ENCODE measurements at places on chromosomes 5 and 9. TPM values are rescaled to one million over a fixed set of nuclear protein-coding genes. Genes with fewer than 3 reads are reported as not detected.

The PCDHA3 gene
- total RNA-seq, result 0.07 TPM

The ACER2 gene
- total RNA-seq, result 10.8 TPM

The SHOC1 gene
- not detected for total RNA-seq

The MRPS30 gene
- 136 TPM for total RNA-seq

The GABRP gene
- 0.14 TPM for total RNA-seq

The ELOVL7 gene
- 31.6 TPM for total RNA-seq

The PRUNE2 gene
- 0.41 TPM for total RNA-seq

The GNA14 gene
- 0.63 TPM for total RNA-seq

The CNTLN gene
- total RNA-seq, result 3.8 TPM

The PRRT1B gene
- not detected for total RNA-seq

The CNTRL gene
- total RNA-seq, result 6.7 TPM

The CDX1 gene
- 0.33 TPM for total RNA-seq

The NSUN2 gene
- total RNA-seq, result 50.0 TPM

The PPP3R2 gene
- total RNA-seq, result not detected

The CER1 gene
- total RNA-seq, result not detected

The PCDHGB7 gene
- total RNA-seq, result 14.1 TPM

The SLC12A7 gene
- 50.3 TPM for total RNA-seq

The CDKN2A gene
- 3.6 TPM for total RNA-seq

Measured in kidney epithelial cell (primary cell).